Epithelial cell of prostate (primary cell): ENCODE measurements at places on chromosomes 3 and 15.

- no peak for DNase-seq
Observed at GRCh38 chr3:150823277-150823676, 60.3 kb upstream of the SIAH2 start.

- DNase-seq = no peak
Observed at GRCh38 chr15:83764201-83764838, 110.4 kb downstream of the ADAMTSL3 start.

DNA sequence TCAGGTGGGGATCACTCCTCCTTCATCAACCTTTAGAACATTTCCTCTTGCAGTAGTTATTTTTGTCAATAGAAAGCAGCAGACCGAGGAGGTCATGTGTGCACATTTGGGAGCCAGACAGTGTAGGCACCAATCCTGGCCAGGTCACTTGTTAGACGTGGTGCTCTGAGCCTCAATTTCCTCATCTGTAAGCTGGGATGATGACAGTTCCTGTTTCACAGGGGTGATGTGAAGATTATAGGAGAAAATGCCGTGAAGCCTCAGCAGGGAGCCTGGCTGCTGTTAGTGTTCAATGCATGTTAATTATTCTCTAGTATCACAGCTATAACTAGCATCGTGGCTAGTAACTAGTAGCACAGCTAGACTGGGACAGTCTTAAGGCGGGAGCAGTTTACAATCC, 64.7 kb downstream of the ATP2B2 start:
- no peak for DNase-seq

DNA sequence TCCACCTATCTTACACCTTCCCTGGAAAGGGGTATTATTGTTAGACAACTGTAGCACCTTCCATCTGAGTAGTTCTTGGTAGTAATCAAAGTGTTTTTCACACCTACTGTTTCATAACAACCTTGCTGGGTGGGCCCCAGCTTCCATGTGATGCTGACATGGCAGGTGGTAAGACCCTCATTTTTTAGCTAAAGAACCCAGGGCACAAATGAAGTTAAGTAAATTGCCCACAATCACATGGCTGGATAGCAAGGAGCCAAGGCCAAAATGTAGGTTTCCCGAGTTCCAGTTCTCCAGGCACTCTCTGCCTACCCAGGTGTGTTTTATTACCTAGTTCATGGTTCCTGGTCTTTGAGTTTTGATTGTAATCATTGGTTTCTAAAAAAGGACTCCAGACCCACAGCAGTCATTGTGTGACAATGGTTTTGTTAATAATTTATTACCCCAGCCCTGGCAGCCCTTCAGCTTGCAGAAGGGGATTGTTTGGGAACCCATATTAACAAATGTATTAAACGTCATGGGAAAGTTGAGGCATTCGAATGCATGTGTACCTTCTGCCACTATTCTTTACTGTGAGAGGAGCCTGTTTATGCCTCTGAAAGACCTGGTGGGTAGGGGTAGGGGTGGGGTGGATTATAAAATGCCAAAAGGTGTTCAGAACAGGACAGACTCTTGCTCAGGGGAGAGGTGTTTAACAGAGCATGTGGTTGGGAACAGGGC, 222.2 kb upstream of the BHLHE40 start:
- DNase-seq = no peak

GRCh38 chr3:175098644-175099043, 239.5 kb downstream of the NAALADL2 start:
- DNase-seq = no peak

DNA sequence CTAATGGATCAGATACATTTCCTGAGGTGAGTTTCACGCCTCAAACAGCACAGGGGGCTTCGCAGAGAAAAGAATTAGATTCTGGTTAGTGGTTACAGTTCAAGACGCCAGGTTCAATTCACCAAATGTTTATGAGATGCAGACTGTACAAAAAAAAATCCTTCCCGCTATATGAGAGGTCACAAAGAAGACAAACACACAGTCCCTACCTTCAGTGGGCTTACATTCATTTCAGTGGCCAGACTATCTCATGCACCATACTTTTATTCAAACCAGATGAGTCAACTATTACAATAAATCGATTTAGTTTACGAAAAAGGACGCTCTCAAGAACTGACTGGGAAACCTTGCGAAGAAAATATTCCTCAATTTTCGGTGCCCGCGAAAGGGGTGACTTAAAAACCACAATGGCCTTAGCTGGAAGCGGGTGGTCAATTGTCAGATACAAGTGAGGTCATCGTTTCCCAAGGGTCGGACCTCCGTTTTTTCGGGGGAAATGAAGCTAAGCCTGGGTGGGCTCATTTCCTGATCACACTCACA, 695 bp downstream of the METTL6 start:
- no peak for DNase-seq

GRCh38 chr3:16789344-16790120, 95.2 kb upstream of the PLCL2 start:
- no peak for DNase-seq

DNA sequence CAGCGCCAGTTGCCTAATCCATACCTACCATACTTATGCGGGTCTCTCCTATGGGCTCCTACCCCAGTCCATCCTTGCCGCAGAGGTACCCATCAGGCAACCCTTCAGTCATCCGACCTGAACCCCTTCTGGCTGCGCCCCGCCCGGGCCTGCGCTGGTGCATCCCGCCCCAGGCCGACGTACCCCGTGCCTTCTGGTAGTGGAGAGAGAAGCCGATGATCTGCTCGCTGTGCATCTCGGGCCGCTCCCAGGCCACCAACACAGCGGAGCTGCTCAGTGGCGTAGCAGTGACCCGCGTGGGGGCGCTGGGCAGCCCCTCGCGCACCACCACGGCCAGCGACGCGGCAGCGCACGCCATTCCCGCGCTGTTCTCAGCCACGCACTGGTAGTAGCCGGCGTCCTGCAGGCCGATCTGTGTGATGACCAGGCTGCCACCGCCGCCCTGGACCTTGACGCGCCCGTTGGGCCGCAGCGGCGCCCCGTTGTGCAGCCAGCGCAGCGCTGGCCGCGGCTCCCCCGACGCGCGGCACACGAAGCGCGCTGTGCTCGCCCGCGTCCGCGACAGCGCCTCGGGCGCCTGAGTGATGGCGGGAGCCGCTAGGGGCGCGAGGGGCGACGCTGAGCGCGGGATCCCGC, 17.9 kb upstream of the IGDCC3 start:
- no peak for DNase-seq

- no peak for DNase-seq
Observed at GRCh38 chr3:133413161-133414020, 13.5 kb downstream of the BFSP2 start.

- no peak for DNase-seq
Observed at GRCh38 chr3:128409624-128410581, 56.8 kb downstream of the DNAJB8 start.

DNA sequence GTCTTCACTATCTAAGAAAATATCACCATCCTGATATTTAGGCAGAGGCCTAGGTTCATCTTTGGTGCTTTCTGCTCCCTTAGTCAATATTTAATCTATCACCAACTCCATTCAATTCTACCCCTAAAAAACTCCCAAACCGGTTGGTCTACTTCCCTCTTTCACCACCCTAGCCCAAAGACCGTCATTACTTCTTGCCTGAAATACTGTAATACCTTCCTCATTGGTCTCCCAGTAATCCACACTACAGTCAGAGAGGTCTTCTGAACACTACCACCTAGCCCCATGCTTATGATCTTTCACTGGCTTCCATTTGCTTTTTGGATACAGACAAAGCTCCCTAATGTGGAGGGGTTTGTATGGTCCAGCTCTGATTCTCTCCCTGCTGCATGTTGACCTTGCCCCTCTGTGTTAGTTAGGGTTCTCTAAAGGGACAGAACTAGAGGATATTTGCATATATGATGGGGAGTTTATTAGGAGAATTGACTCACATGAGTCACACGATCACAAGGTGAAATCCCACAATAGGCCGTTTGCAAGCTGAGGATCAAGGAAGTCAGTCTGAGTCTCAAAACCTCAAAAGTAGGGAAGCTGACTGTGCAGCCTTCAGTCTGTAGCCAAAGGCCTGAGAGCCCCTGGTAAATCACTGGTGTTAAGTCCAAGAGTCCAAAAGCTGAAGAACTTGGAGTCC, 36.4 kb upstream of the ATP2C1 start:
- DNase-seq = no peak

DNA sequence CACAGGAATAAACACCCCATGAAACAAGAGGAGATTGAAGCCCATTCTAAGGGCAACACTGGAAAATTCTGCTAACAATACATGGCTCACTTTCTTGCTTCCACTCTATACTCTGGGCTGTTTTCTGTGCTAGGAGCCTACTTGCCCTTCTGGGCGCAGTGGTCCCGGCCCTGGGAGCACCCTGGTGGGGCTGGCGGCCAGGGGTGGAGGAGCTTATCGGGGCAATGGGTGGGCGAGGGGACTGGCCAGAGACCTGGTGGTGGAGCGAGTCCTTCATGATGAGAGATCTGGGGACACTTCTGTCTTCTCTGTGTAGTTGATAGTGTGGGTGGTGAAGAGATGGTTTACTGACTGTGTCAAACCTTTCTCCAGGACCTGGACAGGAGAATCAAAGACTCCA, 1128.5 kb downstream of the TBL1XR1 start:
- no peak for DNase-seq

DNA sequence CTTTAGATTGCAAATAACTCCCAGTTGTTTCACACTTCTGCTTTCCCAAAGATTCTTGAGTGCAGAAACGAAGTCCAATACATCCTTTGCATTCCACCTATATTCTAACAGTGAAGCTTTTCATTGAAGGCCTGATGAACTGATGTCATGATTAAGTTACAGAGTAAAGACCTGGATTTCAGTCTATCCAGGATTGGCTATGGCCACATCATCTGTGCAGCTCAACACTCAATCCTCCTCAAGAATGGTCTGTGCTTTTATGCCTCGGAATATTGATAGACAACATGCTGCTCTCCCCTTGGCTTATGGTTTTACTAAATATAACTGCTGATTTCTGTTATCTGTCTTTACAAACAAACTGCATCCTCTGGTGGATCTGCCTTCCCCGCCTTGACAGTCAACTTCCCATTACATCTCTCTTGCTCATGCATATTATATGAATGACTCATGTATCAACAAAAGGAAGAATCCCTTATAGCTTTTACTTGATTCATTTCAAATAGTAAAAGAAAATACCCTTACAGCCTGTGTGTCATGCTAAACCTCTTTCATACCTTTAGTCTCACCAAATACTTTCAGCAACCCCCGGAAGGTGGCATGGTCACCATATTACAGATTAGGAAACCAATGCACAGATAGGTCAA, 59.5 kb downstream of the SCN11A start:
- DNase-seq = no peak

DNA sequence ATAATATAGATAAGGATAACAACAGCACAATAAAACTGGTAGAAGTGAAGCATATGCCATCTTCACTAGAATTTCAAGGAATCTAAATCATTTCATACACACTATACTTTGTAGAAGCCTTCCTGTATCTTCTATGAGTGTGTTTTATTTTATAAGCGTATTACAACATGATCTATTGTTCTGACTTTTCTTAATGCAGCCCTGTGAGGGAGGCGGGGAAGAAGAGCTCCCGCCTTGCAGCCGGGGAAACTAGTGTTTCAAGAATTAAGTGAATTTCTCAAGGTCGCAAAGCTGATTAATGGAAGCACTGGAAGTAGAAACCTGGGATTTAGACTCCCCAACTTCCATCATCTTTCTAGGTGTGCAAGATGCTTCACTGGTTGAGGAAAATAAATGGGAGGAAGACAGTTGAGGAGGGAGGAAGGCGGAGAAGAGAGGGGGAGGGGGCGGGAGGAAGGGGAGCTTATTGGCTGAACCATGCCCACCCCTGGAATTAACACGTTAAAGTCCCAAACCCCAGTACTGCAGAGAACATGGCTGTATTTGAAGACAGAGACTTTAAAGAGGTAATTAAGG, 32.9 kb downstream of the VGLL4 start:
- no peak for DNase-seq

DNA sequence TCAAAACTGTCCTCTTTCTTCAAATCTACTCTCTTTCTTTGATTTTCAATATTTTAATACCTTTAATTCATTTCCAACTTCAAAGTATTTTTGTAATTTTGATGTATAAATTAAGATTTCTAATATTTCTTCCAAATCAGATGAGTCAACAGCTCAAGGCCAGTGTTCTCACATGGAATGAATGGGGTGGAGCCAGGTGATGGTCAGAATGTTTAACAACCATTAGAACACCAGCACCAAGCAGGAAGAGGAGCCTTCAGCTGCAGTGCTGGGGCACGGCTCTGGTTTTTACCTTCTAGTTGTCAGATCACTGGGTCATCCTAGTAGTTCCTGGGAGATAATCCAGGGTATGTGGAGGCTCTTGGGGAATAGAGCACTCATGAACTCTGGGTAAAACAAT, 494.5 kb upstream of the PDZRN3 start:
- no peak for DNase-seq

GRCh38 chr3:100457811-100458210, 34.6 kb upstream of the TMEM45A start:
- no peak for DNase-seq

- DNase-seq = no peak
Observed at GRCh38 chr3:147418808-147419701, 9.9 kb downstream of the ZIC1 start.

DNA sequence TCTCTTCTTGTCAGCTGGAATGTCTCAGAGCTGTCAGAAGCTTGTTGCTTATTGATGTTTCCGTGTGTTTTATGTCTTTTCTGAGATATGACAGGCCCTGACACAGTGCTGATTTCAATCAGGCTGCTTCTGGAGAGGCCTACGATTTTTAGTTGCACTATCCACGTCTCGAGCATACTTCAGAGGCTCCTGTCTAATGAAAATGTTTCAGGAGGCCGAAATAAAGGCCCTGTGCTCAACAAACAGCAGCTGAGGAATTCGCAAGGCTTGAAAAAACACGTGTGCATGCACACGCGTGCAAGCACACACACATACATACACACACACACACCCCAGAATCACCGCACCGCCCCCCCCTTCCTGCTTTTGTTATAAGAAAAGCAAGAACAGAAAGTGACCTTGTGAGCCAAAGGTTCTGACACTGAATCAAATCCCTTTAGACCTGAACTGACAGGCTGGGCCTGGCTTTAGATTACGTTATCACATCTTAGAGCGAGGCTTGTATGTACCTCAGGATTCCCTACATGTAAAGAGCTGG, 296.6 kb downstream of the NR2F2 start:
- no peak for DNase-seq

GRCh38 chr3:188298585-188298984, 144.6 kb downstream of the LPP start:
- no peak for DNase-seq

DNA sequence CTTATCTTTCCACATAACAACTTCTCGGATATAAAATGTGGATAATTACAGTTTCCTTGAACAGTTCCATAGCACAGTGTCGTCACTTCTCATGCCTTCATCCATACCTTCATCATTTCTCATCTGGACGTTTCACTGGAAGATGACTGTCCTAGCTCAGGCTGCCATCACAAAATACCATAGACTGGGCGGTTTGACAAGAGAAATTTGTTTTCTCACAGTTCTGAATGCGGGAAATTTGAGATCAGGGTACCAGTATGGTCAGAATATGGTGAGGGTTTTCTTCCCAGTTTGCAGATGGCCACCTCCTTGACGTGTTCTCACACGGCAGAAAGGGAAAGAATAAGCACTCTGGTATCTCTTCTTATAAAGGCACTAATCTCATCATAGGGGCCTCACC, 42.8 kb downstream of the TMEM108 start:
- DNase-seq = no peak

- no peak for DNase-seq
Observed at GRCh38 chr15:49815526-49815925, 194.7 kb downstream of the DTWD1 start.
